CD8-positive, alpha-beta memory T cell (primary cell): ENCODE measurements at places on chromosomes 16 and 17. TPM values are rescaled to one million over a fixed set of nuclear protein-coding genes. Genes with fewer than 3 reads are reported as not detected.

Gene CDRT15
- not detected for polyA plus RNA-seq

Gene ITGAX
- 0.46 TPM for polyA plus RNA-seq

GRCh38 chr17:61400066-61400716 is 548 bp downstream of the TBX2 start:
- no peak for DNase-seq
- H3K27ac ChIP-seq, result no peak overlapping the region
- H3K27me3 ChIP-seq, result peaks cover 43% of the 10 kb centered on the region

Gene PKMYT1
- polyA plus RNA-seq, result 0.18 TPM

GRCh38 chr17:81537343-81537855 is 9.2 kb downstream of the FSCN2 start:
- H3K36me3 ChIP-seq, result no peaks in the 10 kb centered on the region
- DNase-seq, result no peak
- no peak overlapping the region for H3K27ac ChIP-seq
- peaks cover 6% of the 10 kb centered on the region for H3K27me3 ChIP-seq
- H3K4me3 ChIP-seq, result no peak overlapping the region
- H3K4me1 ChIP-seq, result no peaks in the 10 kb centered on the region

- DNase-seq, result no peak
- H3K4me1 ChIP-seq, result no peaks in the 10 kb centered on the region
- H3K36me3 ChIP-seq, result no peaks in the 10 kb centered on the region
Observed at GRCh38 chr16:86365513-86366273, 144.6 kb upstream of the FOXF1 start.

Gene PRSS27
- polyA plus RNA-seq, result not detected

GRCh38 chr17:58097384-58098088 is 14.3 kb downstream of the DYNLL2 start:
- peaks cover 5% of the 10 kb centered on the region for H3K36me3 ChIP-seq
- no peaks in the 10 kb centered on the region for H3K27me3 ChIP-seq
- H3K4me3 ChIP-seq, result no peak overlapping the region
- no peak overlapping the region for H3K27ac ChIP-seq
- no peaks in the 10 kb centered on the region for H3K4me1 ChIP-seq

DNA sequence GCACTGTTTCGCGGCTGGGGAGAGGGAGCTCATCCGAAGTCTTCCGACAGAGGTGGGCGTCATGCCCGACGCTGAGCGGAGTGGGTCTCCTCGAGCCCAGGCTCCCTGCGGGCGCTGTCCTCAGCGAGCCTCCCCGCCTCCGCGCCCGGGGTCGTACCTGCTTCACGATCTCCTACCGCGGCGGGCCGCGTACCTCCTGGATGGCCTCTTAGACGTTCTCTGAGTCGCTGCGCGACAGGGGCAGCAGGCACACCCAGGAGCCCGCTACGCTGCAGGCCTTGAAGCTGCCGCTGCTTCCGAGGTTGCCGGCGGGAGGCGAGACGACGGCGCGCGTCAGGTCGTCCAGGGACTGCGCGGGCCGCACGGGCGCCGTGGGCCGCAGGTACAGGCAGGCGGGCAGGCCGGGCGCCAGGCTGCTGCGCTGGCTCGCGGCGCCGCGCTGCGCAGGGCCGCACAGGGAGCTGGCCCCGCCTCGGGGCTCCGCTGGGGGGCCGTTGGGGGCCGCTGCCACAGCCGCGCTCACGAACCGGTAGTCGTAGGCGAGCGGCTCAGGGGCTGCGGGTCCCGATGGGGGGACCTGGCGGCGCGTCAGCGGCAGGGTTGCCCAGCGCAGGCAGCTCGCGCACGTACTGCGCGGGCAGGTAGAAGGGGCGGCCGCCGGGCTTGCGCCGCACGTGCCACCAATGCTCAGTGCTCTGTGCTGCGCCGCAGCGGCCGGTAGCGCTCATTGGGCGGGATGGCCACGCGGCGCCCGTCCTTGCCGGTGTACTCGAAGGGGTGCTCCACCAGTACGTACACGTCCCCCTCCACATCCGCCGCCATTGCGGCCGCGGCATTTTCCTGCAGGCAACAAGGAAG is 116.4 kb upstream of the SMURF2 start:
- H3K27me3 ChIP-seq, result no peaks in the 10 kb centered on the region
- no peak overlapping the region for H3K4me3 ChIP-seq
- no peak overlapping the region for H3K27ac ChIP-seq
- H3K4me1 ChIP-seq, result peaks cover 22% of the 10 kb centered on the region
- peak; percentile 60 for DNase-seq

Gene MYO15B
- polyA plus RNA-seq, result 1.6 TPM

GRCh38 chr17:73689596-73690275 is 45.5 kb upstream of the SDK2 start:
- H3K36me3 ChIP-seq, result no peaks in the 10 kb centered on the region
- H3K4me1 ChIP-seq, result no peaks in the 10 kb centered on the region
- H3K27me3 ChIP-seq, result no peaks in the 10 kb centered on the region
- DNase-seq, result no peak
- no peak overlapping the region for H3K4me3 ChIP-seq

Gene NUP88
- polyA plus RNA-seq, result 113 TPM

Gene CDK12
- 5.6 TPM for polyA plus RNA-seq

DNA sequence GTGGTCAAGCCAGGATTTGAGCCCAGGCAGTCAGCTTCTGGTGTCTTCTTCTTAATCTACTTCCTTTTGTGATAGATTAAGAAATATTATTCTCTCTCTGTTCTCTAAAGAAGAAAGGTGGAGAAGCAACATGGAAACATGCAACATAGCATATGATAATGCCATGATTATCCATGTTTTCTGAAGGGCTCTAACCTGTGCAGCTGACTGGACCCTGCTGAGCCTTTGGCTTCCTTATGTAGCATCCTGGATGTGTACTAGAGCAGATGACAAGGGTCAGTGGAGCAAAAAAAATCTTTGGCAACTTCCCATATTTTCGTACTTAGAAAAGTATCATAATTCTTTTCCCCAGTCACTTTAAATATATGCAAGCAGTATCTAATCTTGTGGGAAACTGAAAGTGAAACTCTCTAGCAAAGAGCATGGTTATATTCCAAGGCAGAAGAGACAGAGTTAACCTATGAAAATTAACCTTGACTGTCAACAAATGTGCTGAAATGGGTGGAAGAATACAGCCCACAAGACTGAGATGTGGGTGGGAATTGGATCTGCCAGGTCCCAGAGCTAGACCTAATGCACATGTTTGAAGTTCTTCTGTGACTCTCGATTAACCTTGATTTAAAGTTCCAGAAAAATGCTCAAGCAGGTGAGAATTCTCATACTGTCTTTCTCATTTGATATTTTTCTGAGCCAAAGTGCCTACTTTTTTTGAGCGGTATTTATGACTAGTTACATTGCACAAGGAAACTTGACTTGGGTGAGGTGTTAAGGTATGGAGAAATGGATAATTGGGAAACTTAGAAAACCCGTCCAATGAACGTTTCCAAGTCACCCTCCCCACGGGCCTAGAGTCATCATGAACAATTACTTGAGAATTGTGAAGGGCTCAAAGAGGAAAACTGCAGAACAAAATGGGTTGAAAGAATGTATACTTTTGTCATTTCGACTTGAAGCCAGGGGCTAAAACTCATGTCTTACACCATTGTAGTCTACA is 248.6 kb downstream of the FTO start:
- DNase-seq, result no peak
- H3K36me3 ChIP-seq, result no peaks in the 10 kb centered on the region
- no peak overlapping the region for H3K27ac ChIP-seq
- peak overlapping the region; percentile 20 for H3K4me3 ChIP-seq
- peaks cover 6% of the 10 kb centered on the region for H3K4me1 ChIP-seq

GRCh38 chr17:65794572-65794971 is 233.1 kb upstream of the AXIN2 start:
- no peak overlapping the region for H3K4me3 ChIP-seq
- no peaks in the 10 kb centered on the region for H3K36me3 ChIP-seq
- DNase-seq, result no peak
- no peaks in the 10 kb centered on the region for H3K27me3 ChIP-seq
- no peak overlapping the region for H3K27ac ChIP-seq

Gene SLC13A2
- polyA plus RNA-seq, result not detected

Gene KRT24
- not detected for polyA plus RNA-seq

GRCh38 chr17:41116297-41116696 is 1.9 kb downstream of the KRTAP4-11 start:
- no peaks in the 10 kb centered on the region for H3K27me3 ChIP-seq
- H3K4me1 ChIP-seq, result peaks cover 15% of the 10 kb centered on the region
- no peak for DNase-seq
- H3K4me3 ChIP-seq, result no peak overlapping the region
- H3K36me3 ChIP-seq, result no peaks in the 10 kb centered on the region

DNA sequence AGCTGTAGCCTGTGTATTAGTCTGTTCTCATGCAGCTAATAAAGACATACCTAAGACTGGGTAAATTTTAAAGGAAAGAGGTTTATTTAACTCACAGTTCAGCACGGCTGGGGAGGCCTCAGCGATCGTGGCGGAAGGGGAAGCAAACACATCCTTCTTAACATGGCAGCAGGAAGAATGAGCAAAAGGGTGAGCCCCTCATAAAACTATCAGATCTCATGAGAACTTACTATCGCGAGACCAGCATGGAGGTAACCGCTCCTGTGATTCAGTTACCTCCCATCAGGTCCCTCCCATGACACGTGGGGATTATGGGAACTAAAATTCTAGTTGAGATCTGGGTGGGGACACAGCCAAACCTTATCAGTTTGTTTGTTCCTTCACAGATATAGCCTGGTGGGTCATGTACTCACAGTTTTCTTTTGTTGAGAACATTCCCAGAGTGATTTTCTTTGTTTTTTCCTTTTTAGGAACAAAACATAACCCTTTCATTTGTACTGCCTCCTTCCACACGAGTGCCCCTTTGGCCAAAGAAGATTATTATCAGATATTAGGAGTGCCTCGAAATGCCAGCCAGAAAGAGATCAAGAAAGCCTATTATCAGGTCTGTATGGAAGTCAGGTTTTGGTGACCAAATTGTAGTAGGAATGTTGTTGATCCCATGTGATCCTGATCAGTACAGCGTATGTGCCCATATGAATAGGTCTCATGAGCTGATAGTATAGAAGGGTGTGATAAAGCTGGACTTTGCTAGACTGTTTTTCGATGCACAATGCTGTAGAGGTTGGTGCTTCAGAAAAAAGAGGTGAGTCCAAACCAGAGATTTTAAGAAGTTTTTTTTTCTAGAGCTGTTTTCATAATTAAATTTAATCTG is 8.5 kb downstream of the DNAJA3 start:
- H3K36me3 ChIP-seq, result peaks cover 35% of the 10 kb centered on the region
- H3K27me3 ChIP-seq, result no peaks in the 10 kb centered on the region
- H3K27ac ChIP-seq, result peak overlapping the region; percentile 68
- no peaks in the 10 kb centered on the region for H3K4me1 ChIP-seq

Gene MYO18A
- 39.7 TPM for polyA plus RNA-seq

- DNase-seq, result no peak
- no peak overlapping the region for H3K27ac ChIP-seq
- H3K4me3 ChIP-seq, result no peak overlapping the region
Observed at GRCh38 chr17:7654832-7655540, 4.3 kb downstream of the ATP1B2 start.

Gene TPSB2
- polyA plus RNA-seq, result not detected

GRCh38 chr16:85757341-85757822 is 6.5 kb upstream of the C16orf74 start:
- no peaks in the 10 kb centered on the region for H3K4me1 ChIP-seq
- no peaks in the 10 kb centered on the region for H3K36me3 ChIP-seq
- peaks cover 4% of the 10 kb centered on the region for H3K27me3 ChIP-seq
- no peak overlapping the region for H3K27ac ChIP-seq

DNA sequence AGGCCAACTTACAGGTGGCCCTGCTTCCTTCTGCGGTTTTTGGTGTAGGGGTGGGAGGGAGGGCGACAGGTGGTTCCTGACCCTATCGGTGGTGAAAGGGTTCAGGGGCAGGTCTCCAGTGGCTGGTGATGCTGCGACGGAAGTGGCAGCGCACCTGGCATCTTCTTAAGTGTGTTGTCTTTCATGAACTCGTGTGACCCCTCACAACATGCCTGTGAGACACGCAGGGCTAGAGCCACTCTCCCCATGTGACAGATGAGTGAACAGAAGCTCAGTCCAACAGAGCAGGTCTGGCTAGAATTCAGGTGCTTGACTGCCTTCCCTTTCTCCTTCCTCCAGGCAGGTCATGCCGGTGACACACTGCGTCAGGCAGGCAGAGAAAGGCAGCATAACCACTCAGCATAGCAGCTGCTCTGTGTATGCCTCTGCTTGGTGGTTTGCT is 8.0 kb downstream of the TNFAIP1 start:
- H3K27me3 ChIP-seq, result no peaks in the 10 kb centered on the region
- no peak for DNase-seq
- H3K4me1 ChIP-seq, result no peaks in the 10 kb centered on the region
- no peak overlapping the region for H3K4me3 ChIP-seq
- H3K27ac ChIP-seq, result no peak overlapping the region
- H3K36me3 ChIP-seq, result peaks cover 38% of the 10 kb centered on the region

GRCh38 chr17:45961206-45961605 is 37.8 kb upstream of the STH start:
- DNase-seq, result no peak
- H3K27me3 ChIP-seq, result no peaks in the 10 kb centered on the region
- H3K4me3 ChIP-seq, result no peak overlapping the region
- H3K4me1 ChIP-seq, result no peaks in the 10 kb centered on the region

DNA sequence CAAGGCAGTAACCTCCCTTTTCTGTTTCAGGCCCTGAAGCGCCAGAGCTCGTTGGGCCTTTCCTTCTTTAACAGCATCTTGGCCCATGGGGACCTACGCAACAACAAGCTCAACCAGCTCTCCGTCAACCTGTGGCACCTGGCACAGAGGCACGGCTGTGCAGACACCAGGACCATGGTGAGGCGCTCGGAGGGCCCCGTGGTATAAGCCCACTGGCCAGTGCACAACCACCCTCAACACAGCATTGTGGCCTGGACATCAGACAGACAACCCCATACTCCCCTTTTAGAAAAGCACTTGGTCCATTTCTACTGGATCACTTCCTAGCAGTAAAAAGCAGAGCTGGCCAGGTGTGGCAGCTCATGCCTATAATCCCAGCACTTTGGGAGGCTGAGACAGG is 18.6 kb downstream of the KNOP1 start:
- H3K36me3 ChIP-seq, result peaks cover 7% of the 10 kb centered on the region
- H3K4me3 ChIP-seq, result no peak overlapping the region
- DNase-seq, result no peak

DNA sequence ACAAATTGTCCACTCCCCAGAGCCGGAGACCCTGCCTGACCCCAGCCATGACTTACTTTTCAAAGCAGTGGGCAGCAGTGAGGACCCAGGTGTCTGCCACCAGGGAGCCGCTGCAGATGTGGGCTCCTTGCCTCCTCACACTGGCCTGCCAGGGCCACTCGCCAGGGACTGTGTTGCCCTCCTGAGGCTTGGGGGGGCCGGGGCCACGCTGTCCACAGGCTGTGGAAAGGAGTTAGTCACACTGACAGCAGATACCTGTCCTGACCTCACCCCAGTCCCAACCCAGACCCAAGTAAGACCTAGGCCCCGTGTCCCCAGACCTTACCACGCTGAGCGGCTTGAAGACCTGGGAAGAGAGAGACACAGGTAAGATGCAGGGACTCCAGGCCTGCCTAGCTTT is 1.3 kb downstream of the PRSS53 start:
- no peak overlapping the region for H3K4me3 ChIP-seq
- no peaks in the 10 kb centered on the region for H3K4me1 ChIP-seq
- DNase-seq, result no peak
- peaks cover 10% of the 10 kb centered on the region for H3K36me3 ChIP-seq
- H3K27ac ChIP-seq, result no peak overlapping the region

GRCh38 chr17:8896641-8897635 is 29.5 kb upstream of the PIK3R6 start:
- no peak for DNase-seq
- H3K36me3 ChIP-seq, result peaks cover 38% of the 10 kb centered on the region
- peaks cover 72% of the 10 kb centered on the region for H3K4me1 ChIP-seq

Gene TNP2
- not detected for polyA plus RNA-seq

- no peak overlapping the region for H3K27ac ChIP-seq
- H3K4me1 ChIP-seq, result no peaks in the 10 kb centered on the region
- no peak overlapping the region for H3K4me3 ChIP-seq
- no peaks in the 10 kb centered on the region for H3K36me3 ChIP-seq
Observed at GRCh38 chr16:77393955-77394354, 40.9 kb downstream of the ADAMTS18 start.
